Activated T-helper 1 cell treated with anti-CD3 and anti-CD28 coated beads, Interleukin-12 subunit alpha, Interleukin-12 subunit beta, Interleukin-2, Interleukin-4 antibody, amounts not matched to agents 30 ng/mL and 10 ng/mL and 1 ng/mL, durations not matched to agents 14 hours and 24 hours and 36 hours (primary cell): ENCODE measurements at places on chromosomes 3 and 15.

GRCh38 chr3:131306242-131306641 is 75.3 kb upstream of the NUDT16 start:
- DNase-seq, result no peak

GRCh38 chr3:39644176-39644575 is 165.2 kb upstream of the MYRIP start:
- no peak for DNase-seq

DNA sequence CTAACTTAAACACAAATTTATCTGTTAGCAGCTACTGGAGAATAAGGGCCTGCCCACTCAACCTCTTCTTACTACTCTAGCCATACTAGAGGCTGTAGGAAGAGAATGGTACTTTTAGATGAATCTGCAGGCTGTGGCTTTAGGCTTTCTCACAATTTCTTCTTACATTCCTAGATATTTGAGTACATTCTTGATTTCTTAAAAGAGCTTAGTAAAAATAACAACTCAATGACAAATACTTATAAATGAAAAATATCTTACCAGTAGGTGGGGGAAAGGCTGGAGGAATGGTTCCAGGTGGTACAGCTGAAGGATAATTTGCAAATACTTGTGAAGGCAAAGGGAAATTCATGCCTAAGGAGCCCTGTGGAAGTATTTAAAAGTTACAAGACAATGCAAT is 92.9 kb upstream of the GK5 start:
- DNase-seq, result no peak

DNA sequence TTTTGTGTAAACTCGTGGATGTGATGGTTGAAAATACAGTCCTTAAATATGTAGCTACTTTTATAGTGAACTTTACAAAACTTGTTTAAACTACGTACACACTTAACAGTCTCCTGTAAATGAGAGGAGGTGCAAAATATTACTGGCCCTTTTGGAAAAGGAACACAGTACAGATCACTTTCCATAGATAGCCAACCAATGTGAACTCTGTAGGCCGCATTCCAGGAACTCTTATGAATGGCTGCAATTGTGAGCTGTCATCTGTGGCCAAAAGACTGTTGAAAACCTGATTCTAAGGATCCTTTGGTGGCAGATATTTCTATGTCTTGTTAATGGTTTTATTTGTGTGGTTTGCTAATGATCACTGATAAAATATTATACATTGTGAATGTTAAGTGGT is 6.2 kb downstream of the TSC22D2 start:
- DNase-seq, result no peak

DNA sequence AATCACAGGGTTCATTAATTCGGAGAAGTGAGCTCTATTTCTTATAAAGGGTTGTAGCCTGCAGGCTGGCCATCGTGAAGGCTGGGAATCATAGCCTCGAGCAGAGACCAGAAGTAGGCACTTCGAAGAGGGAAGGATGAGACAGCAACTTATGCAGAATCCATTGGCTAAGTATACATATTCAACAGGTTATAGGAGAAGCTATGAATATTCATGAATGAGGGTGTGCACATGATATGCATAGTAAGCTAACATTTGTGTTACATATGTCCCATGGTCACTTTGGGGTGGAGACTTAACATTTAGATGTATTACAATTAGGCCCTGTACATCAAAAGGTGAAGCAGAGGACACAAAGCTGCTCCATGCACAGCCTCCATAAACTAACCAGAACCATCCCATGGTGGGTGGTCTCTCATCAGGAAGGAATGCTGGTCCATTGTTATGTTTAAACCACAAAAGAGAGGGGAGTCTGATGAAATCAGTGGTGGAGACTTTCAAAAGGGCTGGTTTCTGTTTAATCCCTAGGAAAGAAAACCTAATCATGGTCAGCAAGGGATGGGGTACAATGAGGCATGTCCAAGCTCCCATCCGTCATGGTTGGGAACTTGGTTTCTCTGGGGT is 80.8 kb upstream of the FHIT start:
- DNase-seq, result no peak
